KBM-7 (cell line): ENCODE measurements at places on chromosomes 7 and 10.

DNA sequence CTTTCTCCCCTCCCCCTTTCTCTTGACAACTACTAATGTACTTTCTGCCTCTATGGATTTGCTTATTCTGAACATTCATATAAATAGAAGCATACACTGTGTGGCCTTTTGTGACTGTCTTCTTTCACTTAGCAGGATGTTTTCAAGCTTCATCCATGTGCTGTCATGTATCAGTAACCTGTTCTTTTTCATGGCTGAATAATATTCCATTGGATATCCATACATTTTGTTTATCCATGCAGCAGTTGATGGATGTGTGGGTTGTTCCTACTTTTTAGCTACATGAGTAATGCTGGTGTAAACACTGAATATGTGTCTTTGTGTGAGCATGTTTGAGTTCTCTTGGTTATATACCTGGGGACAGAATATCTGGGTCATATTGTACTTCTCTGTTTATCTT is 107.6 kb downstream of the TRRAP start:
- no peak for DNase-seq

- no peak for DNase-seq
Observed at GRCh38 chr7:76062254-76062653, 14.3 kb downstream of the MDH2 start.

GRCh38 chr10:61189912-61190311 is 245.9 kb upstream of the RHOBTB1 start:
- no peak for DNase-seq

DNA sequence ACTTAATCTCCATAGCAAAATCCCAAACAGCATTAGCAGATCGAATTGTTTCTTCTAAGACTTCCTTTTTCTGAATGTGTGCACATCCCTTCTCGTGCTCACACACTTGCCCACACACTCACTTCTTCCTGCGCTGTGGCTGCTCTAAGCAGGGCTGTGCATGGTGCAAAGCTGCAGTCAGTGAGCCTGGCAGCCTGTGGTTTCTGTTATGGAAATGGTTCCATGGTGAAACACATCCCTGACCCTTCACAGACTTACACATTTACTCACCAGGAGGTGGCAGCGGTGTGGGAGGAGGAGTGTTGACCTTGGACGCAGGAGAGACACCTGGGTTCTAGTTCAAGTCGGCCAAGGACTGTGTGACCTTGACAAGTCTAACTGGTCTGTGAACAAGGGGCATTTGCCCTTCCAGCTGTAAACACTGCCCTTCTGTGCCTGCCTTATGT is 24.9 kb downstream of the MTURN start:
- DNase-seq = peak; percentile 93

GRCh38 chr10:79490400-79491142 is 21.8 kb upstream of the EIF5AL1 start:
- no peak for DNase-seq

DNA sequence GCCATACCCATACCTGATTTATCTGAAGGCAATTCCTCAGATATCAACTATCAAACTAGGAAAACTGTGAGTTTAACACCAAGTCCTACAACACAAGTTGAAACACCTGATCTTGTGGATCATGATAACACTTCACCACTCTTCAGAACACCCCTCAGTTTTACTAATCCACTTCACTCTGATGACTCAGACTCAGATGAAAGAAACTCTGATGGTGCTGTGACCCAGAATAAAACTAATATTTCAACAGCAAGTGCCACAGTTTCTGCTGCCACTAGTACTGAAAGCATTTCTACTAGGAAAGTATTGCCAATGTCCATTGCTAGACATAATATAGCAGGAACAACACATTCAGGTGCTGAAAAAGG is 69.0 kb upstream of the RSBN1L start:
- DNase-seq = no peak

GRCh38 chr10:112915590-112916572 is 34.2 kb upstream of the TCF7L2 start:
- DNase-seq = no peak

DNA sequence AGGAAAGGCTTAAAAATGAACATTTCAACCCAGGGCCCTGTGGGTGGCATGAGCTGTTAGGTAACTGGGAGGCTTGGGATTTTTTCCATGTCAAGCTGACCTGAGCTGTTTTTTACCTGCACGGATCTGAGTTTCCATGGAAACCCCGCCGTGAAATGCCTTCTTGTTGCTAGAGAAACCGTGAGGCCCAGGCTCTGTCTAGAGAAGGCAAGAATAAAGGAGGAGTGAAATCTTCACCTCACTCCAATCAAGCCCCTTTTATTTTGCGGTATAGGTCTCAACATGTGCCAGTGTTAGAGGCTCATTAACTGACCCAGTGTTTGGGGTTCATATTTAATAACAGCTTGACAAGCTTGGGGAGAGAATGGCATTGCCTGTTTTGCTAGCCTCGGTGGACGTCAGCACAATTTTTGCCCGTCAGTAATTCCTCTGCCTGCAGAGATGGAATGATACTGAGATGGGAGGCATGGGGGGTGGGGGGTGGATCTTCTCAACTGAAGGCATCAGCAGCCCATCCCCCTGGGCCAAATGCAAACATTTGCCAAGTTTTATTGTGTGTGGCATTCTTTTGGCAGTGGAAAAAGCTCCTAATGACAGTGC is 48.9 kb upstream of the PDCD4 start:
- no peak for DNase-seq

DNA sequence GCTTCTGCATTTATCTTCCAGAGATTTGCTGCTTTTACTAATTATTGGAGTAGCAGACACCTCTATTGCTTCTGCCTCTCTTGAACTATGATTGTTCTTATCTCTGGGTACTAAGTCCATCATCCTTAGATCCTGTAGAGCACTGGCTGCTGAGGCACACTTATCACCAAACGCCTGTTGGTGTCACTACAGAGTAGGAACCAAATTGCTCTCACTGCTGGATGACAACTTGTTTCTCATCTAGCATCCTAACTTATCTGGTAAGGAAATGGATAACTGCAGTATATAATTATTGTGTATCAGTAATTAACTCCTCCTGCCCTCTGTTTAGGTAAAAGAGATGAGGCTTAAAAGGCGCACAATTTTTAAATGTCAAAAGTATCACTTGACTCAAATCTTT is 1059.4 kb downstream of the NRG3 start:
- no peak for DNase-seq

DNA sequence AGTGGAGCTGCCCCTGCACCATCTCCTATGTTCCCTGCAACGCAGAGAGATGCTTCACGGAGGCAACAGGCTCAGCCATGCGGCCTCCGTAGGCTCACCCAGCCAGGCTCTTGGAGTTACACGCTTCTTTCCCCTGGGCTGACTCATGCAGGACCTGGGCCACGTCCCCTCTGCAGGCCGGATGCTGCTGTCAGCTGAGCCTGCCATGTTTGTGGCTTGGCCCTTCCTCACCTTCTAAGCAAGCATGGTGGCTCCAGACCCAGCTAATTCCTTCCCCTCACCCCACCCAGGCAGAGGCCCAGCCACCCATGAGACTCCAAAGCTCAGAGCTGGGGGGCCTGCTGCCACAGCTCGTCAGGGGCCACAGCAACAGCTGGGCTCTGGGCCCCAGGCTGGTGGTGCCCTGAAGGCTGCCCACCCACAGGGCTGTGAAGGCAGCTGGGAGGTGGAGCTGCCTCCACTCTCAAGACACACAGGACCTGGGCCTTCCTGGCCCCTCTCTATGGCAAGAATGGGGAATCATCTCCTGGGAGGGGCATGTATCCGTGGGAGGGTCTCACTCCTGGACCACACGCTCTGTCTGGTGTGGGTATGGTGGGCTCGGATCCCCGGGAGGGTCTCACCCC is 219.6 kb downstream of the ELFN1 start:
- DNase-seq = no peak

GRCh38 chr7:128890306-128891109 is 20.0 kb downstream of the KCP start:
- no peak for DNase-seq

DNA sequence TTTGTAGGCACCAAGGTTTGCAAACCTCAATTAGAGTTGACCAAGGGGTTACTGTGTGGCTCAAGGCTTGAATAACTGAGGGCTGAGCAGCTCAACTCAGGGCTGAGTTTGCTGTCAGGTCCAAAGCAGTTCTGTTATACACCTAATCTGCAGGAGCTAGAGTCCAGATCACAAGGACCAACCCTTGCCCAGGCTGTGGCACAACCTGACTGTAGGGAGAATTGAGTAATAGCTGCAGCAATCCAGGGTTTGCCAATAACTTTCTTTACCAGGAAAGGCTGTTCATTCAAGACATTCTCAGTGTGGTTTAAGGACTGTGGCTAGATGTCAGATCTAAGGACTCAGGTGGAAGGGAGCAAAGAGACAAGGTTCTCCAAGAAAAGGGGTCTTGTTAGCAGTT is 115.6 kb upstream of the IMMP2L start:
- no peak for DNase-seq

GRCh38 chr10:127911218-127911866 is 4.4 kb downstream of the PTPRE start:
- no peak for DNase-seq
